ENCODE measurements at places on chromosomes 4 and X.

DNA sequence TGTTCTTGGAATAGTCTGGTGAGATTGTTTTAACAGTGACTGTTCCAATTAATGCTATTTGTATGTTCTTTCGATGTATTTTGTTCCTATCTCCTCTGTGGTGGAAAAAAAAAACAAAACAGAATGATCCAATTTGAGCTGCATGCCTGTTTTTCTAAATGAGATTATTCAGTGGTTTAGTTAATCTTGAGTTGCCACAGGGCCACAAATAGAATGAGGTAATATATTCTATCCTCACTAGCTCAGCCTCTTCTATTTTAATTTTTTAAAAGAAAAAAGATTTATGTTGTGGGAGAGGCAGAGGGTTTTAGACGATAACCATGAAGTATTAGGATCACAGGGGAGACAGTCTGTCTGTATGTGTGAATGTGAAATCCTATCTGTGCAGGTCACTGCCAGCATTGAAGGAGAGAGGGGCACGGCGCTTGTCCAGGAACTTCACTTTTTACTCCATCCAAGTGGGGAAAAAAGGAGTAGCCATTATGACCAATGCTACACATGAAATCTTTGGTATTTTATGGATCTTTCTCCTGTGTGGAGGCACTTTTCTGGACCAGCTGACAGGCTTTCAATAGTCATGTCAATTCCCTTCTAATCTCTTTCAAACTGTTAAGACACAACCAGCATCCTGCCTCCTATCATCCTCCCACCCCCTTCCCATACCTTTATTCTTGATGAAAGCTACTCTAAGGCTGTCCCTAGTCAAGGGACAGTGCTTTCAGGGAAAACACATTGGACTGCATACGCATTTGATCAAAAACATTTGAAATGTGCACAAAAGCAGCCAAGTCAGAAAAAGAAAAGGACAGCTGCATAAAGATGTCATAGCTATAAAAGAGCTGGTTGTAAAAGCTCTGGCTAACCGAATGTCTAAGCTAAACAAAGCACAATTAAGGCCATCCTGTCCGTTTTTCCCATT lies 1063.8 kb upstream of the INTU start:
- DNase-seq: no peak

DNA sequence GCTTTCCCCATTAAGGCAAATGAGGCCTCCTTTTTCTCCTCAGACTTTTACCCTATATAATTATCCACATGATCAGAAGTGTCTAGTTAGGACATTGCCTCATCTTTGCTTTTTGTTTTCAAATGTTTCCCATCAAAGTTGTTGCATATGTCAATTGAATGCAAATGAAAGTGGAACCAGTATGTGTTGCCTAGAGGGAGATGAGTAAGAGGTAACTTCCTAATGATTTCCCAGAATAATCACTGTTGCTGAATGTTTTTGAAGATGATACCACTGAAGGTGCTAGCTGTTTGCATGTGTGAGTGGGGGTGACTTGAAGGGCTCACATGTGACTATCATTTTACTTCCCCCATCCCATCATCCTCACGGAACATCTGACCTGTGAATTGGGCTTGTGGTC lies 33.9 kb downstream of the PAK3 start:
- no peak for DNase-seq

GRCh38 chr4:144948009-144948408 lies 150.0 kb downstream of the ANAPC10 start:
- DNase-seq: no peak

DNA sequence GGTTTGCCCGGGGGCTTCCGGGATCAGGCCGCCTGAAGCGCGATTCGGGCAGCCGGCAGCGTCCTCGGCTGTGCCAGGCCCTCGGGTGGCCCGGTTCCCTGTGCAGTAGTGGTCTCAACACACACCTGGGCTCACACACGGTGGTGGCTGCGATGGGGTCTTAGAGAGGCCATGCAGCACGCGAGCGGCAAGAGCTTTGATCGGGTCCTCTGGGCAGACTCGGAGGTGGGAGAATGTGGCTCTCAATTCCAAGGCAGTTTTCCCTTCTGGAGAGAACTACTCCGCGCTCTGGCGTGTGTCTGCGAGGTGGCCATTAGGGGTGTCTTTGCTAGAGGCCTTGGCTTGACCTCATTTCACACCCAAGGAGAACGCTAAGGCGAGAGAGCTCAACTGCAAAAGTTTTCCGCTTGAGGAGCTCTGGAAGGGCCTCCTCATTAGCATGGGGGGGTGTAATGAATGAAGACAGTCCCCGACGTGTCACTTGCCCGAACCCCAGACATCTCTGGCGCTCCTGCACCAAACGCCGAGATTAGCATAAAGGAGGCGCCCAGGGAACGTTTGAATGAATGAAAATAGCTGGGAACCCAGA lies 771 bp upstream of the RBPJ start:
- no peak for DNase-seq

DNA sequence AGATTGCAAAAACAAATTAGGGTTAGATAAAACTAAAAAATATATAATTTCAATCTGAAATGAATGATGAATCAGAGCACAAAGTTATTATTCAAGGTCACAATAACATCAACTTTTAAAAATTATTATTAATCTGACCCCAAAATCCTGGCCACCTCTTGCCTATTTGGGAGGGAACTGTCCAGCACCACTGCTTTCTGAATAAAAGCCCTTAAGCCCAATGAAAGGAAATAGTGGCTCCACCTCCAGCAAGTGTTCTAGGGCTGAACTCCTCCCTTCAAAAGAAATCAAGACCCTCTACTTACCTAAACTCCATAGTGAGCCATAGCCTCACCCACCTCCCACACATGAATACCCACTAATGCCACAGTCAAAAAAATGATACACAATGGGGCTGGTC lies 208.2 kb downstream of the PARM1 start:
- DNase-seq: no peak

DNA sequence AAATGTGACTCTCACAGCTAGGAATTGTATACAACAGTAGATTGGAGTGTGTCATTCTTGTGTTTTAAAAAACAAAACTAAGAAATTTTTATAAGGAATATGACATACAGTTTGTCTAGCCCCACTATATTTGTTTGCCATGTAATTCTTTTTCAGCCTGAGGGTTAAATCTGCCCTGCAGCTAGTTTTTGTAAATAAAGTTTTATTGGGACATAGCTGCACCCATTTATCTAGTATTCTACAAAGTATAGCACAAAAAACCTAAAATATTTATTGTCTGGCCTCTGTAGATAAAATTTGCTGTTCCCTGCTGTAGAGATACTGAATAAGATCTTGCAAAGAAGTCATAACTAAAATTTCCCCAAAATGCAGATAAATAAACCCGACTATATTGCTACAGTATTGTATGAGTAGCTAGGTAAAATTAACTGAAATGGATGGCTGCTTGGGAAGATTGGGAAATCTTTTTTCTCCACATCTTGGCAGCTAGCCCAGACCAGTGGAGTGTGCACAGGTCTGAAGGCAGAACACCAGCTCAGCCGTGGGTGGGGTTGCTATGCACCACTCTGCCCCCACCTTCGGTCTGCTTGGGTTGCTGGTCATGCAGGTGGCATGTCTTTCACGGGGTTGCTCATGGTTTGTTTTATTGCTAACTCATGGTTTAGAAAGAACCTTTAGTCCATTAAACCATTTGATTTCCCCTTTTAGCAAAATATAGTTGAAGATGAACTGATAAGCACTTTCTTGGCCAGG lies 127.9 kb downstream of the KLHL8 start:
- no peak for DNase-seq

GRCh38 chrX:51931566-51932150 lies 38.2 kb downstream of the MAGED1 start:
- DNase-seq: no peak

DNA sequence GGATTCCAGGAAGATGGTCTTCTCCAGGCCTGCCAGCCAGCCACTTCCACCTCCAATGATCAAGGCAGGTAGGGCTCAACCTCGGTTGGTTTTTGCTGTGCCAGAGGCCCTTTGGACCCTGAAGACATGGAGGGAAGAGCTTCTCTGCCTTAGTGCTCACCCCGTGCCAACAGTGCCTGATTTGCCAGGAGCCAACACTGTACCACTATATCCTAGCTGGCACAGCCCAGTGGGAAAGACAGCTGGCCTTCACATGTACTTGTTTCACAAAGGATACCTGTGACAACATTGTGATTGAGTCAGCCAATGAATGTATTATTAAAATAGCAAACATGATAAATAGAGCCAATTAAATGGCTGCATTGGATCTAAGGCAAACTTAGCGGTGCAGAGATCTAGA lies 51.9 kb upstream of the PRPS1 start:
- no peak for DNase-seq

DNA sequence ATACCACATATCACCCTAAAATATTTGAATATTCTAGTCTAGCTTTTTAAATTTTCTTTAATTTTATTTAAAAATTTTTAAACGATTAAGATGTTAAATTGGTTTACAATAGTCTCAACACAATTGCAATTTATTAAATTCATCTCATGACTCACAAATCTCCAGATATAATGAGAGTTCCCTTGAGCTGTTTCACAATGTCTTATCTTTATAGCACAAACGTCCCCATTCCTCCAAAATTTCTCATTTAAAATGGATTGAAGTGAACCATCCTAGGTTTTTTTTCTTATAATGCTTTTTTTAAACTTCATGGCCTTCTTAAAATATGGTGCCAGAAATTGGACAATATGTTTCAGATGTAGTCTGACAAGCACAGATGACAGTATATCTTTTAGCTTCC lies 204.4 kb downstream of the GABRB1 start:
- no peak for DNase-seq

GRCh38 chr4:122766950-122767349 lies 34.4 kb downstream of the BBS12 start:
- DNase-seq: no peak

DNA sequence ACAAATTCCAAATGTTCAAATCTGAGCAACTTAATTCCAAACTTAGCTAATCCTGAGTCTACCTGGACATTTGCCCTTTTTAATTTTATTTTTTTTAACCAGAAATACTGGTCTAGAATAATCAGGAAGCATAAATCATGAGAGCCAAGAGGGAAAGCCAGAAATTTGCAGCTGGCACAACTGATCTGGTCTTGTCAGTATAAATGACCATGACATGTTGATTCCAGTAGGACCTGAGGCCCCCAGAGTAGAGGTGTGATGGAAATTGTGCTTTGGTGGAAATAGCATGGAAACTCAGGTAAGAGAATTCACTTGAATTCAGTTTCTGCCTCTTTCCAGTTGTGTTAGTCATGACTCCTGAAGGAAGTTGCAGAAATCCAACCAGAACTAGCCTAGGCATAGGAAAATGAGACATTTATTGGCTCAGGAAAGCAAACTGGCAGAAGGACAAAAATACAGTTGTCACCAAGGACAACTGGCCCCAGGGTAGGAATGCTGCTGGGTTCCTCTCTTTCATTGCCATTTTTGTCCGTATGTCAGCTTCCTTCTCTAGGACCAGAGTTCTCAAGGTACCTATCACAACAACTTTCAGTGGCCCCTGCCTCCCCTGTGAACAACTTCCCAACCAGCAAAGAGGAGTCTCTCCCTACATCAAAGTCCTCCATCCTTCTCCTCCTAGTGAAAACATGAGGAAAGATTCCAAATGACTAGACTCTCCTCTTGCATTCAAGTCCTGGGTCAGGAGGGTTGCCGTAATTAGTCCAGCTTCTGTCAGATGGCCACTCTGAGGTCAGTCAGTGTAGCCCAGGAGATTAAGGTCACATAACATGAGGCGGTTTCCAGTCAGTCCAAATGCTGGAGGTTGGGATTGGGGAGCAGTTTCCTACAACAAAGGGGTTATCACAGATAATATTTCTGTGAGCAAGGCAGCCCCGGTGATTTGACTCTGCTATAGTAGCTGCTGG lies 29.3 kb upstream of the MYOZ2 start:
- no peak for DNase-seq

GRCh38 chr4:98802770-98803198 lies 126.1 kb downstream of the EIF4E start:
- DNase-seq: peak; percentile 43

GRCh38 chrX:119067023-119067739 lies 5.6 kb upstream of the CT47C1 start:
- DNase-seq: peak; percentile 70

- no peak for DNase-seq
Measured at GRCh38 chr4:7638984-7639789, 204.5 kb upstream of the PSAPL1 start.

DNA sequence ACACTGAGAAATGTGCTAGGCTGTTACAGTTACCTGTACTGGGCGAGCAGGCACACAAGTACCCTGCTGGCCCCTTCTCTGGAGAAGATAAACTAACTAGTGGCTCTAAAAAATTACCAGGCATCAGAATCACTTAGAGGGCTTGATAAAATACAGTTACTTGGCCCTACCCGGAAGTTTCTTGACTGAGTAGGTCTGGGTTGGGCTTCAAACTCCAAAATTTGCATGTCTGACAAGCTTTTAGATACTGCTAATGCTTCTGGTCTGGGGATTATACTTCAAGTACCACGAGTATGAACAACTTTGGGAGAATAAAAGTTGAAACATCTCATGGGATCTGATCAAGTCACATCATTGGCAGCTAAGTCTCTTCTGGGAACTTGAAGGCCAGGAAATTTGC lies 30.8 kb downstream of the CEP135 start:
- DNase-seq: no peak

DNA sequence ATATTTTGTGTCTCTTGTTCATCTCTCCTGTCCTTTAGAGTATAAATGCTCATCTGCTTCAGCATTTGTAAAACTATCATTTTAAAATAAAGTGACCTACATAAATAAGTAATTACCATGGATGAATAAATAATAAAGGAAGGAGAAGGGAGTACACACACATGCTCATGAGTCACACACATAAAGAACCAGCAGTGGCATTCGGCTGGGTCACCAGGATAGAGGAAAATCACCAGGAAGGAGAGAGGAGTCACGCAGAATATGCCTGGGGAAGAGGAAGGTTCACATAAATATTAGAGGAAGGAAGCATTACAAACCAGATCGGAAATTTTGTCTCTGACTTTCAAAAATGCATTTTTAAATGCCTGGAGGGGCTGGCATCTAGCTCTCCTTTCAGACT lies 38.5 kb upstream of the MED14 start:
- no peak for DNase-seq

DNA sequence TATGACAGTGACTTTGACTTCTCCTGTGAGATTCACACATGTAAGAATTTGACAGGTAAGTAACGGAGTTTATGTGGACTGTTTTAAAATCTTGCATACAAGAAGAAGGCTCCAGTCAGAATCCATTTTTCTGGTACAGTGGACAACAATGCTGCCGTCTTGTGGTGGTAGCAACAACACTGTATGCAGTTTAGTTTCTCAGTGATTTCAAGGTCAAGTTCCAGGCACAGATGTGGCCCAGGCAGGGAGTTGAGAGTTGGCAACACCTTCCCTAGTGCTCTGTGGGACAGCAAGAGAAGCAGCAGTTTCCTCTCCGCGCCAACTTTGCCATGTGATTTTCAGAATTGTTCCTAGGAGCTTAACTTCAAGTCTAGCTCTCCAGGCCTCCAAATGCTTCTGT lies 56.0 kb upstream of the STPG2 start:
- DNase-seq: no peak

Measured in NCI-H2081 (cell line).